ENCODE measurements at places on chromosomes 3 and 15. TPM values are rescaled to one million over a fixed set of nuclear protein-coding genes. Genes with fewer than 3 reads are reported as not detected.

DNA sequence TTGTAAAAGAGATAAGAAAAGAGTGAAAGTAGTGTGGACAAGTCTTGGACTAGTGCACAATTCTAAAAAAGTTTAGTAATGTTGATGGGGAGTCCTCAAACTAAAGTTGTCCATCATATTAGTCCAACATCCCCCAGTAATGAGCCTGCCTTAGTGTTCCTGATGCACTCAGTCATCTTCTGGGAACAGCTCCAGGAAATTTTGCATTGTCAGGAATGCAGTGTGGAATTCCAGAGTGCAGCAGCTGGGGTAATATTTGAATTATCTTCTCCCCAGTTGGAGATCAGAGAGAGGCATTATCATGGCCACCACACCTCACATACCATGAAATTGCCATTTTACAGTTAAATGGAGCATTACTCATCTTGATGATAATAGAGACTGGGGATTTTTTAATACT, 528.8 kb upstream of the NAALADL2 start:
- peak; percentile 94 for DNase-seq

The FSD2 gene
- total RNA-seq: not detected

The AQP9 gene
- not detected for total RNA-seq

The NMNAT3 gene
- not detected for total RNA-seq
